ENCODE measurements at places on chromosomes 1 and 21.

DNA sequence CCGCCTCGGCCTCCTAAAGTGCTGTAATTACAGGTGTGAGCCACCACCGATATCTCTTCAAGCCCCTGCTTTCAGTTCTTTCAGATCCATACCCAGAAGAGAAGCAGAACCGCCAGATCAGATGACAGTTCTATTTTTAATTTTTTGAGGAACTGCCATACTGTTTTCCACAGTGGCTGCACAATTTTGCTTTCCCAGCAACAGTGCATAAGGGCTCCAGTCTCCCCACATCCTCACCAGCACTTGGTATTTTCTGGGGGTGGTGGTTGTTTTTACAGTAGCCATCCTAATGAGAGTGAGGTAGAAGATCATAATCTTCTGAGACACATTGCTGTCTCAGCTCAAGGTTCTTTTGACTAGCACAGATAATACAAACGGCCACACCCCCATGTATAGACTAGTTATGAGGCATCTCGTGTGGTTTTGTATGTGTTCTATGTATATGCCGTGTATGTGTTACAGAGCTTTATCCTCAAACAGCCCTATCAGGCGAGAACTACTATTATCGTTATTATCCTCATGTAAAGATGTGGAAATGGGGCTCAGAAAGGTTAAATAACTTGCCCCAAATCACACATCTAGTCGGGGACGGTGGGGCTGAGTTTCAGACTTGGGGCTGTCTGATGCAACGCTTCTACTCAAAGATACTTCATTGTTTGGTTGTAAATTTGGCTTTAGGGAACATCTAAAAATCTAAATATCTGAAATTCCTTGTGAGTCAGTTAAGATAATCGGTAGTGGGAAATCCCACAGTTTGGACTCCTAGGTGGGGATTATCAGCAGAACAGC, 12.0 kb downstream of the FHAD1 start:
- DNase-seq, result no peak

DNA sequence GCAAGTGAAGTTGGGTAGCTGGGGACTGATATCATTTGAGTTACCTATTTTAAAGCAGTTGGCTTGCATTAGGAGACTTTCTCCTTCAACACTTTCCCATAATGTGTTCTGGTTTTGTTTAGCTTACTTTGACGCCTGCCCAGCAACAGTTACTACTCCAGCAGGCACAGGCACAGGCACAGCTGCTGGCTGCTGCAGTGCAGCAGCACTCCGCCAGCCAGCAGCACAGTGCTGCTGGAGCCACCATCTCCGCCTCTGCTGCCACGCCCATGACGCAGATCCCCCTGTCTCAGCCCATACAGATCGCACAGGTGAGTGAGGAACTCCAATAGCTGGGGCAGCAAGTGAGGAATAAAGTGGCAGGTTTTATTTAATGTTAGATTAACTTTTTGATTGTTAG, 144.3 kb downstream of the CD247 start:
- DNase-seq, result no peak

DNA sequence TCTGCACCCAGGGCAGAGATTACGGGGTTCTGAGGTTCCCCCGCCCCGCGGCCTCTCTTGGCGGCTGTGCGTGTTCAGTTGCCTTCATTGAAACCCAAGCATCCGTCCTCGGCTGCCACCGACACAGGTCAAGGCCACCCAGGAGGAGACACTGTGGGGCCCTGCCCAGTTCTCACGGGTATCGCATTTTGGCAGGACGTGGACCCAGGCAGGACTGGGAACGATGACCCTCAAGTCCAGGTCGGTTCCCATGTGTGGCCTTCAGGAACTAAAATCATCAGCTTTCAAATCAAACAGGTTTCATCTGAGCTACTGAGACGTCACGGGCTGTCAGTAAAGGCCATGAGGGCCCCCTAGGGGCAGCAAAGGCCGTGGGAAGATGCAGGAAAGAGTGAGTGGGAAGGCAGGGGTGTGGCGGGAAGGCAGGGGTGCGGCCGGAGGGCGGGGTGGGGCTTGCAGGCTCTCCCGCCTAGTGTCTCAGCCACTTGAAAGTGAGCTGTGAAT, 7.0 kb upstream of the C1orf174 start:
- DNase-seq, result no peak

DNA sequence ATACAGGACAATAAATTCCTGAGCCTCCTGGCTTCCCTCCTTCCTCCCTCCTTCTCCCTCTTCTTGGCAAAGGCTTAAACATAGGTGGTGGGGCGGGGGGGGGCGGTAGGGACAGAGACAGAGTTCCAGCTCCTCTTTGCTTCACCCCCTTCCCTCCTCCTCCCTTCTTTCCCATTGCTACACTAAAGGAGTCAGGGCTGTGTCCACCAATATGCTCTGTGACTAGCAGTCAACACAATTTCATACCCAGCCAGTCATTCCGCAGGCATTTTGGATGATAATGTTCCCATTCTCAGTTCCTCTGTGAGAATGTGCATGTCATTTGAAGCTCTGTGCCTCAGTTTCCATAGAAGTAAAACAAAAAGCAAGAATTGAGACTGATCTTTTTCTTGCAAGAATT, 1.7 kb downstream of the LMOD1 start:
- no peak for DNase-seq

- no peak for DNase-seq
Measured at GRCh38 chr1:205521686-205522085, 17.2 kb downstream of the CDK18 start.

- no peak for DNase-seq
Measured at GRCh38 chr1:96772972-96773371, 51.4 kb downstream of the PTBP2 start.

DNA sequence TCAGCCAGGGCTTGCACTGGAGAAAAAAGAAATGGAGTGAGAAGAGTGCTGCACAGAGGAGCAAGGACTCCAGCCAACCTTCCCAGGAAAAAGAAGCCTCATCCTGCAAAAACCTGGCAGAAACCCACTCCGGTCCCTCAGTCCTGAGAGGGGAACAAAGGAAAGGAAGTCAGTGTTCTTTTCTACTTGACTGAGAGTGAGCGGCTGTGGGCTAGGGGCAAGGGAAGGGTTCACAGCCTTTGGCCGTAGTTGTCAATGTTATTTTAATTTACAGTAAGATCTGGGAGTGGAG, 8.9 kb upstream of the GOLT1A start:
- DNase-seq, result no peak

DNA sequence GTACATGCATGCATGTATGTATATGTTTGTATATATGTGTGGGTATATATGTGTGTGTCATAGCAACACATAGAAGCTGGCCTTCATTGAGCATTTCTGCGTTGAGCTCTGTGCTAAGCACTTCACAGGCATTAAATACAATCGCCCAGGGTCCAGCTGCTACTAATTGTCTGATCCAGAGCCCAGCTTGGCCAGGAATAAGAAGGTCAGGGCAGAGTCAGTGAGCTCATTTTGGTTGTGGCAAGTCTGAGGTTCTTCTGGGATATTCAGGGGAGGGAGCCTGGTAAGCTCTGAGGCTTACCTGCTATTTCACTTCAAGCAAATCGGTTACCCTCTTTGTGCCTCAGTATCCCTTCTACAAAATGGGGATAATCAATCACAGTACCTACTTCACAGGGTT, 59.6 kb downstream of the FOXO6 start:
- DNase-seq, result no peak

DNA sequence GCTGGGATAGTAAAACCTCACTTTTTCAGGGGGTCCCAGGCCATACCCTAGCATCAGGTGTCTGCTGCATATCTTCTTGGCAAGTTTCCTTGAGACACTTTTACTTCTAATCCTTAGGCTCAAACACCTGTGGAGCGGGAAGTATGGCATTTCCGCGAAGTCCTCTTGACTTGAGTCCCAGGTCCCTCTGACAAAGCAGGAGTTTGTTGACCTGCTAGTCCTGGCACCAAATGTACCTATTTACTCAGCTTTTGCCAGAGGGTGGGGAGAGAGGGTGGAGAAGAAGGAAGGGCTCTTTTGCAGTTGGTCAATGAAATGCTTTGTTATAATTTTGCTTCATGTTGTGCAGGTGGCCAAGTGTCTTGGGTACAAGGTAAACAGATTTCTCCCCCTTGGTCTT, 59.7 kb downstream of the CLIC6 start:
- no peak for DNase-seq

GRCh38 chr1:64235181-64235580, 31.8 kb downstream of the UBE2U start:
- no peak for DNase-seq

- DNase-seq, result no peak
Measured at GRCh38 chr1:198775606-198776005, 136.8 kb downstream of the PTPRC start.

GRCh38 chr1:156643049-156643777, 1.3 kb downstream of the BCAN start:
- DNase-seq, result no peak

GRCh38 chr1:150268340-150268704, 494 bp downstream of the APH1A start:
- peak; percentile 28 for DNase-seq

GRCh38 chr1:232554409-232554808, 75.5 kb downstream of the SIPA1L2 start:
- DNase-seq, result no peak

DNA sequence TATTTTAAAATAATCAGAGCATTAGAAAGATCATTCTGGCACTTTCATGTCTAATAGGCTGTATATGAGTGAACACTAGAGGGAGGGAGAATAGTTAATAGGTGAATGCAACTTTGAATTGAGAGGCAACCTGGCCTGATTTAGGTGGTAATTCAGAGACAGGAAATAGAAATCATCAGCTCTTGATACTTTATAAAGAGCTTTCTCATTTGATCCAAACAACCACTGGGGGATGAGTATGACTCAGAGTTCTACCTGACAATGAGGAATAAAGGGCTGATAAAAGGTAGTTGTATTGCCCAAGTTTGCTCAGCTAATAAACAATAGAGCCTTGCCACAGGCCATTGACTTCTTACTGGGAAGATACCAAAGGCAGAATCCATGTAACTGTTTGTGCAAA, 5.2 kb upstream of the FAM89A start:
- DNase-seq, result no peak

- no peak for DNase-seq
Measured at GRCh38 chr1:9759939-9760338, 63.8 kb downstream of the CLSTN1 start.

DNA sequence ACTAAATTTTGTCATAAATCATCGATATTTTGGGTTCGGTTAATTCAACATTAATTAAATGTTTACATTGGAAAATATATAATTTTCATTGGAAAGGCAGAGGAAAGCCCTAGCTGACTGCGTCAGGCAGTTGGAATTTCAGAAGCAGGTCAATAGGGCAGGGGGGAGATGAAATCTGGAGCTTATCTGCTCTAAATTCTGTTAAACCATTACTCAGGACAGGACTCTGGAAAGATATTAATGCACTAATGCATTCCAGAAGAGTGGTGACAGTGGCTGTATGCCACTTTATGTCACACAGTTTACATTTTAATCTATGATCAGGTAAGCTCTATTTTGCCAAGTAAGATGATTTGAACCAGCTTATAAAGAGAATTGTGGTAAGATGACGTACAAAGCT, 153.0 kb upstream of the B3GALT2 start:
- DNase-seq, result no peak

GRCh38 chr21:42434884-42435283, 31.2 kb downstream of the UBASH3A start:
- no peak for DNase-seq
